ENCODE measurements at places on chromosomes 7 and 10.

DNA sequence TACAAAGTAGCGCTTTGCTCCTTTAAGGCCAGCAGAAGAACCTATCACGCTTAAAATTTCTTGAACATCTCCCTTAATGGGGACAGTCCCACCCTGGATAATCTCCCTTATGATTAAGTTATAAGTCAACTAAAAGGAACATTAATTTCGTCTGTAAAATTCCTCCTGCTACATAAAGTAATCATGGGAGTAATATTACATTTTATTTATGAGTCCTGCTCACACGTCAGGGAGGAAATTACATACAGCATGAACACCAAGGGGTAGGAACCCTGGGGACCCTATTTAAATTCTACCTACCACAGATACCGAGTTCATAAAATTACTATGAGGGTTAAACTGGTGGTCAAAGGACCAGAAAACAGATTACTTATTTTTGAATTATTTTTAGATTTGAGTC is 926.6 kb upstream of the MBL2 start:
- DNase-seq: no peak

DNA sequence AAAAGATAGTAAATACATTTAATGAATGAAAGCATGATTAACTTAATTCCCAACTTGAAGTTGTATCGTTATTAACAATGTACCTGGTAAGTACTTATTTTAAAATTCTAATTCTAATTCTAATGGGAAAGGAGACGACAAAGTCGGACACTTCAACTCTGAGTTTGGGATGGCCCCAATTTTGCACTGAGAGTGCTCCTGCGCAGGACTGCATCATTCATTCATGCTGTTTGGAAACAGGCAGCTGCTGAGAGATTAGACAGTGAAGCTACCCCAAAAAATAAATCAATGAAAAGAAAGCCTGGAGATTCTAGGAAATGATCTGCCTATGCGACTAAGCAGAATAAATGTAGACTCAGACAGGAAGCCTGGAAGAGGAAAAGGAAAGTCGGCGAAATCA is 141.7 kb upstream of the VKORC1L1 start:
- no peak for DNase-seq

- DNase-seq: no peak
Measured at GRCh38 chr10:123991611-123992570, 100.3 kb upstream of the CPXM2 start.

- no peak for DNase-seq
Measured at GRCh38 chr7:341841-342638, 52.1 kb downstream of the FOXL3 start.

GRCh38 chr10:102230861-102231356 is 4.8 kb downstream of the ELOVL3 start:
- DNase-seq: no peak

DNA sequence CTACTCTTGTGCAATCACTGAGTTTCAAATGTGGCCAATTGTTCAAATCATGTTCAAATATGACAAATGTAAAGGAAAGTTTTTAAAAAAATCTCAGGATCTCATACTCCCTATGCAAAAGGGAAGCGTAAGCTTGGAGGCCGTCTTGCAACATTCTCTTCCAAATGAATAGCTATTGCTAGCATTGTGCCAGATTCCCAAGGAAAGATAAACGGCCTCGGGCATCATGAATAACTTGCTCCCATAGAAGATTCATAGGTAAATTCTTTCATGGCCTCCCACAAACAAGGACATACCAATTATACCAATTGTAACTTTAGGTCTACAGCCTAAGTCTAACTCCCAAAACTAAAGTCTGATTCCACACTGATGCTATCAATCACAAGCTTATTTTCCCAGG is 416.9 kb downstream of the THSD7A start:
- DNase-seq: no peak

GRCh38 chr7:71303566-71303965 is 171.6 kb downstream of the GALNT17 start:
- DNase-seq: no peak

DNA sequence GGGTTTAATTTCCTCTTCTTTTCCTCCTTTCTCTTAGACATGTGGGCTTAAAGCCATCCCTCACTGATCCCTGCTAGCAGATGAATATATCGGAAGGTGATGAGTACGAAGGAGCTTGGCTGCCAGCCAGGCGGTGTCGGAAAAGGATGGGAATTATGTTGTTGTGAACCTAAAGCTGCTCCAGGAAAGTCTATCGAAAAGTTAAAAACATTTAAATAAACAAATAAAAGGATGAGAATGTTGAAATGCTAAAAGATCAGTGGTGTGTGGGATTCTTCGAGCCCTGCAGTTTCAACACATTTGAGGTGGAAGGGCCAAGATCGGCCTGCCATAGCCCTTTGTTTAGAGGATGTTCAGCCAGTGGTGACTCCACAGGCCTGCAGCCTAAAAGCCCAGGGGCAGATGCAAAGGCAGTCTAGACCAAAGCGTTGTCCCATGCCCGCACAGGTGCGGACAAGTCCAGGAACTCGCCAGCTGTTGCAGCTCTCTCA is 107.9 kb downstream of the JCAD start:
- DNase-seq: no peak

GRCh38 chr7:96179837-96180236 is 142.1 kb downstream of the SLC25A13 start:
- no peak for DNase-seq

- DNase-seq: no peak
Measured at GRCh38 chr7:66524738-66525137, 103.9 kb upstream of the KCTD7 start.

DNA sequence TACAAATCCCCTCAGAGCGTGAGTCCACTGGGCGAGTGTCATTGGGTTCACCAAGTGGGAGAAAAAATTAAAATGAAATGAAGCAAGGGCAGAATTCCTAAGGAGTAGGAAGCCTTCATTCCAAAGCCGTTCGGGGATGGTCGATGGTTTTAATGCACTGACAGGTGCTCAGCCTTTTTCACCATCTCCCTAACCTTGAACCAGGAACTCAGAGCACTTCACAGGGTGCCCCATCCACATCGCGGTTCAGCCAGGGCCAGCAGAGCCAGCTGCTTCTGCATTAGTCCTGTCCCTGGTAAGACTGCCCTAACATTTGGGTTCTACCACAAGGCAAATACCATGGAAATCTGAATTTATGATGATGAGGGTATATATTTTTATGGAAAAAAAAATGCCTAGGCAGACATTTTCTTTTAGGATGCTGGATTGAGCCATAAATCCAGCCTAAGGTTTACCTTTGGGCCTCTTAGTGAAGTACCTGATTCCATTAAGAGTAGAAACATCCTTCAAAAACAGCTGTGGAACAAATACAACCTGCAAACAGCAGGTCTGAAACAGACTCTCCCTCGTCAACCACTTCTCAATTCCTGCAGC is 203.5 kb upstream of the RNF32 start:
- no peak for DNase-seq

- DNase-seq: no peak
Measured at GRCh38 chr7:13016592-13017332, 329.3 kb downstream of the ARL4A start.

All from GM12864 (cell line).